Stimulated activated CD4-positive, alpha-beta T cell treated with anti-CD3 and anti-CD28 coated beads, Interleukin-15, amount 100 ng/mL, for 1 hour (primary cell): ENCODE measurements at places on chromosomes 3 and 15.

- DNase-seq, result no peak
These were observed 156.7 kb downstream of the CACNA2D3 start for GRCh38 chr3:54279005-54279583.

GRCh38 chr15:28184166-28184565 lies 85.1 kb upstream of the OCA2 start:
- DNase-seq, result no peak

DNA sequence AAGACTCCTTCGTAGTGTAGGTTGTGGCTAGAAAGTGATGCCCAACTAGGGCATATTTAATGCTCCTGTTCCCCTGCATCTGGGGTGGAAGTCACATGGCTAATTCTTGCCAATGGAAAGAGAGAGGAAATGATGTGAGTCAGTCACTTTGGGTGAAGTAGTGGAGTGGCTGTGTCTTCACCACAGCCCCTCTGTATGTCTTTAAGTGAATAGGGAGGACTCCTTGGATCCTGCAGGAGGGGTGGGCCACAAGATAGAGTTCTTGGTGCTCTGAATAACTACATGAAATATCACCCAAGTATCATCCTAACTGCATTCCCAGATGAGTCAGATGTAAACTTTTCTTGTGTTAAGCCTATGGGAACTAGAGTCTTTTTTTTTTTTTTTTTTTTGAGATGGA lies 17.8 kb upstream of the MB21D2 start:
- no peak for DNase-seq

- no peak for DNase-seq
These were observed 32.3 kb downstream of the MOBP start for GRCh38 chr3:39499651-39500273.

- DNase-seq, result no peak
These were observed 374.2 kb downstream of the PLCL2 start for GRCh38 chr3:17258823-17259436.

DNA sequence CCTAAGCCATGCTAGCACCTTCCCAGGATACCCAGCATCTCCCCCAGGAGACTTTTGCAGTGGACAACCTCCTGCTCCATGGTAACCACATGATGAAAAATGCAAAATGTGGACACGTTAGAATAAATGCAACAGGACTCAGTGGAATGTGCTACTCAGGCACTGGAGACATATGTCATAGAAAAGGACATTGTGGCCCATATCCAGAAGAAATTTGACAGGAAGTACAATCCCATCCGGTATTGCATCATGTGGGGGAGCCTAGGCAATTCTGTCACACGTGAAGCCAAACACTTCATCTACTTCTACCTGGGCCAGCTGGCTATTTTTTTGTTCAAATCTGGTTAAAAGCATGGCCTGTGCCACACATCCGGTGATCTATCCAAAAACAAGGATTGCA lies 227.2 kb upstream of the GPR149 start:
- no peak for DNase-seq

GRCh38 chr15:101112336-101113113 lies 139.3 kb downstream of the CHSY1 start:
- no peak for DNase-seq
